Posterior vena cava (tissue), 2 donors: ENCODE measurements at places on chromosomes 3 and 15. TPM values are rescaled to one million over a fixed set of nuclear protein-coding genes. Genes with fewer than 3 reads are reported as not detected.

DNA sequence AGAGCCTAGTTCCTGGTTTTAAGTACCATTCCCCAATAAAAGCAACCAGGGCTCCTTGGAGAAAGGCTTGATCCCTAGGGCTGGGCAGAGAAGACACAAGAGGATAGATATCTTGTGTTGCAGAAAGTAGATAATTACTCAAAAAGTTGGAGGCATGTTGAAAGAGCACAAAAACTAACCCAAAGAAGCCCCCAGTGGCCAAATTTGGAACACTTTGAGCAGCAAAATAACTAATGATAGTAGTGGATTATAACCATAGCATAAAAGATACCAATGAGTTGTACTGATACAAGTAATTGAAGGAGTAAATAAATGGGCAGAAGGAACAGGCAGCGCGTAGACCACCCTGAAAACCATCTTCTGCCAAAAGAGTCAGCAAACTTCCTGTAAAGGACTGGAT, 12.0 kb downstream of the EXOSC7 start:
- DNase-seq: no peak

GRCh38 chr15:69668963-69669362, 216.3 kb downstream of the RPLP1 start:
- peak; percentile 67 for DNase-seq

DNA sequence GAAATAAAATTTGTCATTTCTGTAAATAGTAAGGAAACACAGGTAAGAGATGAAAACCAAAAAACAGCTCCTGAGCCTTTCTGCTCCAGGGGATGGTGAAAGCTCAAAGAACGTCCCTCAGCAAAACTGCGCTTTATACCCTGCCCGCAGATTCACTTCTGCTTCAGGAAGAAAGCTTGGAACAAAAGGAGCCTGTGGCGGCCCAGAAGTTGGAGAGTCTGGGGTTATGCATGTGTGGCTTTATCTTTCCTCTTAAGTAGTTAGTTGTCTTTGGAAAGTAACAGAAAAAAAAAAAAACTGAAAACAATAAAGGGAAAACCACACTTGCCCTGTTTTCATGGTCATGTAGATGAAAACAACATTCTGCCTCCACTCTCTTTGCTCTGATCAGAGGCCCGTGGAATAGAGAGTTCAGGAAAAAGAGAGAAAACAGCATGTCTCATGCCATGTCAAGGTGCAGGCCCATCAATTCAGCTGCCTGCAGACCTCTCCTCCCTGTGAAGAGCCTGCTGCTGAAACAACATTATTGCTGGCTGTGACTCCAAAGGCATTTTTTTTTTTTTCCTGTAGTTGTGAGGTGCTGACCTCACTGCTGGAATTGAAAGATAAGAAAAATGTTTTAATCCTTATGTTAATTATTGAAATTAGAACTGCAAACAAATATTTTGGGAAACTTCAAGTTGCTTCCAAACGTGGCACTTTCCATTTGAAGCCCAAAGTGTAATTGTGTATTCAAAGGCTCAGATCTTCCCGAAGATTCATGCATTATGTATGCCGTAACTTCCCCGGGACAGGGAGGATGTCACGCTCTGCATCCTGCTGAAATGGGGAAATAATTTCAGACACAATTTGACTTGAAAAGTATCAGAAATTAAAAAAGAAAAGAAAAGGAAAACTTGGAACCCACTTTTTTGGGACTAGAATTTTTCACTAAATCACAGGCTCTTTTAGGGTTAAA, 108.4 kb upstream of the ZNF385D start:
- no peak for DNase-seq

- DNase-seq: no peak
Observed at GRCh38 chr15:66459818-66460615, 37.5 kb downstream of the SNAPC5 start.

GRCh38 chr3:138406606-138407005, 27.8 kb upstream of the ESYT3 start:
- no peak for DNase-seq

DNA sequence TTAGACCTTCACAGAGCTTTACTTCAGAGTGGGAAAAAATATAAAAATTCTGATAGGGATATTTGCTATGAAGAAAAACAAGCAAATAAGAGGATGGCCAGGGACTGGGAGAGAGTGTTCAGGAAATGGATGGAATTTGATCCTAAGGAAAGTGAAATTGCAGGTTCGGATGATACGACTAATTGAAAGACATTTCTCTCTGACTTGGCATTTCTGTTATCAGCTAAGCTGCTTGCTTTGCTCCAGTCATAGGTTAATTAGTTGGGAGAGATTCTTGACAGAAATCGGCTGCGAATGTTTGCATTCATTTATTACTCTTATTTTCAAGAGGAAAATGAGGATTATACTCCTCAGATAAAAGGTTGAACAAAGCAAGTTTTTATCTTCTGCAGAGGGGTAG, 808.7 kb upstream of the NECTIN3 start:
- DNase-seq: no peak

GRCh38 chr3:152148579-152148978, 120.2 kb upstream of the MBNL1 start:
- DNase-seq: no peak

DNA sequence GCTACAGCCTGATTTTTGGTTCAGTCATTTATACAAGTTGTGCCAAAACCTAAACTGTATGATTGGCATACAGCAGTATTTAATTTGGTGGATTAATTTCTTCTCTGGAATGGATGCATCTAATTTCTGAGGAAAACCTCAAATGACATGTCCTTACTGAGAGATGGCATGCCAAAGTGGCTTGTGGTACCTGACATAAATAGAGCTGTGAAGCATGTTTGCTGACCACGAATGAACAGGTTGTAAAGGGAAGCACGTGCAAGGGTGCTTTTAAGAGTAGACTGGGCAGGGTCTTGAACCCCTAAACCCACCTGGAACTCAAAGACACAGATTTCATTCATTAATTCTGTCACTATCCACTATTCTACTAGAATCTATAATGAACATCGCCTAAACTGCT, 77.2 kb downstream of the TP63 start:
- DNase-seq: no peak

GRCh38 chr3:4758957-4759656, 220.1 kb upstream of the BHLHE40 start:
- DNase-seq: no peak

GRCh38 chr3:82347585-82347984, 586.1 kb upstream of the GBE1 start:
- DNase-seq: no peak

DNA sequence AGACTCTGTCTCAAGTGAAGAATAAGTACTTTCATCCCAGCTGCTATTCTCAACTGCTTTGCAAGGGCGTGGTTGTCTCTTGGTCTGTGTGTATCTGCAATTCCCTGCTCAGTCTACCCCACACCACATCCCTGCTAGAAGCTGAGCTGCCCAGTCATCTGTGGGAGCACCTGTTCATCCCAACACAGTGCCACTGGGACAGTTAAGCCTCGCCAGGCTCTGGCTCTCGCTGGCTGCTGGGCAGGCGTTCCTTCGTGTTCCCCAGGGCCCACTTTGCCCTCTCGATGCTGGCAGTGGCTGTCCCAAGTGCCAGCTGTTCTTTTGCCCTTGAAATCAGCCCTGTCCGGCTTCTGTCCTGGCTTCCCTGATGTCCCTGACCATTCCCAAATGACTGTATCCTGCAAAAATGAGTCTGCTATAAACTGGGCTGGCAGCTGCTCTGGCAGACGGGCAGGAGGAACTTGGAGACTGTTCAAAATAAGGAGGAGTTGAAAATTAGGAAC, 91.6 kb upstream of the KLHL25 start:
- no peak for DNase-seq

GRCh38 chr15:41695750-41696436, 35.7 kb downstream of the MGA start:
- no peak for DNase-seq

DNA sequence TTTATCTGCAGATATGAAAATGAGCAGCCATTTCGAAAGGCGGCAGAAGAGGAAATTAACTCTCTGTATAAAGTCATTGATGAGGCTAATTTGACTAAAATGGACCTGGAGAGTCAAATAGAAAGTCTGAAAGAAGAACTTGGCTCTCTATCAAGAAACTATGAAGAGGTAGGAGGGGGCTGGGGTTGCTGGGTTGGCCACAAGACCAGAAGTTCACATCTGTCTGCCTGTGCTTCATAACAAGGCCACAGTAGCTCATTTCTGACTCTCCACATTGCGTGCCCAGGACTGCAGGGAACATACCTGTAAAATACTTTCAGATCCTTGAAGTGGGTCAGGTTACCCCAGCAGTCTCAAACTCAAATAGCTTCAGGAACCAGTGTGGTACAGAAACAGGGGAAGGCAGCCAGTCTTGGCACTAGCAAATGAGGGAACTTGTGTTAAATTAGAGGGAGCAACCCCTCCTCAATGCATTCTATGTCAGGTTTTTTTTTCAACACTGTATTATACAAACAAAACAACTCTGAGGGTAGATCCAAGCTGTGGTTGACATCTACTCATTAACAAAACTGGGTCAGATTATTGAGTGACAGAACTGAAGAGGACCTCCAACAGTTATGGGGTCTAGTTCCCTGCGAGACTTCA, 48.7 kb downstream of the BFSP2 start:
- no peak for DNase-seq

DNA sequence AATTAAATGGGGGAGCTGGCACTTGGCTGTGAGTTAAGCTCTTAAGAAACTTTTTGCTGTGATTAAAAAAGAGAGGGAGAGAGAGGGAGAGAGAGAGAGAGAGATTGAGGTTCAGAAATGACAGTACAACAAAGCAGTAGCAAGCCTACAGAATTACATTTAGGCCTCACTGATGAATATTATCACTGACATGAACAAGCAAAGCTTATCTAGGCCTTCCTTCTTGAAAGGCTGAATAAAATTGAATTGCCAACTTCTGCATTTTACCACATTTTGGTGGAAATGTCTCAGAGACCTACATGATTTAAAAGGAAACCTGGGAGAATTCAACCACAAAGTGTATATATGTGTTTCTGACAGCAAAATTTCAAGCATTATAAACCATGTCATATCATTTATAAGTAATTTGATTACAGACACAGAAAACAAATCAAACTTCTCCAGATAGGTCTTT, 530.8 kb downstream of the SOX2 start:
- no peak for DNase-seq

GRCh38 chr3:7788881-7789280, 712.7 kb upstream of the LMCD1 start:
- no peak for DNase-seq

- no peak for DNase-seq
Observed at GRCh38 chr3:151467069-151467468, 6.2 kb upstream of the IGSF10 start.

GRCh38 chr15:85045615-85046014, 64.0 kb downstream of the PDE8A start:
- DNase-seq: no peak

- no peak for DNase-seq
Observed at GRCh38 chr3:22450786-22451400, 699.9 kb upstream of the ZNF385D start.

DNA sequence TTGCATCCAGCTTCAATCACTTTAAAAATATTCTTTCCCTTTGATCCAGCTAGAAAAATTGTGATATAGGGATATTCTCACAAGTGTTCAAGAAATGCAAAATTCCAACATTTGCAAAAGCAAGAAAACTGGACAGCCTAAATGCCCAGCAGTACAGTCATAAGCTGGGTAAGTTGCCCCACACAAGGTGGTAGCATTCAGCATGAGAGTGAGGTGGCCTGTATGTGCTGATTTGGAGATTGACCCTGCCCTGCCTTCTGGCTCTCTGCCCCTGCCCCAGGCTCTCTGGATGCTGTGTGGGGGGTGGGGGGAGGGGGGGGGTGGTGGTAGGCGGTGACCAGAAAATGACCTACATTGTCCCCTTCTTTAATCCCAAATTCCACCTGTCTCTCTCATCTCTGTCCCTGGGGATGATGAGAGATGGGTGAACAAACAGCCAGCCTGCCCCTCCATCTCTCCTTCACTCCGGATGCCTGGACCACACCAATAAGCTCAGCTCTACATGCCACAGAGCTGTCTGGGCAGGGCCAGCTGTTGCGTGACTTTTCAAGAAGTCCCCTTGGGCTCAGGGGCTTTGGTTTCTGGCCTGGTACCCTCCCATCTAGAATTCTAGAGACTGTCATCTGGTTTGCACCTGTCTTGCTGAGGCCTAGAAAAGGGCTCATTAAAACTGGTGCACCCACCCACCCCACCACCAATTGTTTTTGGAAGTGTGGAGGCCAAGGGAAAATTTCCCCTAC, 42.2 kb downstream of the SLC28A1 start:
- no peak for DNase-seq

DUOX2 gene
- total RNA-seq: 0.57 TPM

RAD51 gene
- 1.0 TPM for total RNA-seq

CAPN3 gene
- total RNA-seq: 7.6 TPM

SHC4 gene
- 9.7 TPM for total RNA-seq

MRPL3 gene
- 56.5 TPM for total RNA-seq

RCN2 gene
- 37.4 TPM for total RNA-seq

NMD3 gene
- total RNA-seq: 56.8 TPM

CCDC54 gene
- total RNA-seq: not detected

CELF6 gene
- 1.6 TPM for total RNA-seq

TEX55 gene
- total RNA-seq: not detected

CLDN16 gene
- not detected for total RNA-seq

TRIM42 gene
- not detected for total RNA-seq

FILIP1L gene
- 630 TPM for total RNA-seq

SEMA6D gene
- 7.5 TPM for total RNA-seq

SPESP1 gene
- 2.2 TPM for total RNA-seq

PPARG gene
- 11.2 TPM for total RNA-seq

DAZL gene
- total RNA-seq: not detected

BCL2A1 gene
- total RNA-seq: 3.6 TPM

TMEM42 gene
- total RNA-seq: 10.8 TPM

RPL4 gene
- total RNA-seq: 1,740 TPM

GPR176 gene
- 11.0 TPM for total RNA-seq

LMAN1L gene
- not detected for total RNA-seq

ZIC1 gene
- 7.5 TPM for total RNA-seq

NRROS gene
- total RNA-seq: 8.0 TPM
